ENCODE measurements at places on chromosomes 16 and 17.
A peak's percentile ranks its signal among the peaks of the same experiment; 100 is the strongest.

DNA sequence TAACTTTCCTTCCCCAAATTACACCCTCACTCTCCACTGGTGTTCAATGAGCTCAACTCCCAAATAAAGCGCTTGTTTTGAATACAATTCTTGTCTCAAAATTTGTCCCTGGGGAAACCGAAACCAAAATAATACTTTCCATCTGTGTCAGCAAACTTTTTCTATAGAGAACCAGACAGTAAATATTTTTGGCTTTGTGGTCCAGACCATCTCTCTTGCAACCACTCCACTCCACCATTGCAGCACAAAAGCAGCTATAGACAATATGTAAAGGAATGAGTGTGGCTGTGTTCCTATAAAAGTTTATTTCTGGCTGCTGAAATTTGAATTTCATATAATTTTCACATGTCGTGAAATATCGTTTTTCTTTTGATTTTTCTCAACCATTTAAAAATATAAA is 84.6 kb upstream of the ERCC4 start:
- DNase-seq, result no peak

GRCh38 chr17:61152898-61153297 is 246.7 kb upstream of the TBX2 start:
- peak; percentile 70 for DNase-seq

DNA sequence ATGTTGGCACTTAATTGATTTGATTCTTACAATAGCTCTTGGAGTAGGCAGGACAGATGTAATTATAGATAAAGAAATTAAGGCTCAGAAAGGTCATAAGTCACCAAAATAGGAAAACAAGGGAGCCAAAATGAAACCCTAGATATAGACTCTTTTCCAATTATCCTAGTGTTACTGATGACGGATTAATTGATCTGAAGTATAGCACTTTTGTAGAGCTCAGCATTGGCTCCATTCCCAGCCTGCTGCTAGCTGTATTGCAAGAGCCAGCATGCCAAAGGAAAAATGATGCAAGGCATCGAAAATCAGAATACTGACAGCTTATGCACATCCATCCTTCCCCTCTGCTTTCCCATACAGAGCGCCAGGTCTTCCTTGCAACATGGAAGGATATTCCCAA is 21.6 kb upstream of the RASL10B start:
- DNase-seq, result peak; percentile 12

DNA sequence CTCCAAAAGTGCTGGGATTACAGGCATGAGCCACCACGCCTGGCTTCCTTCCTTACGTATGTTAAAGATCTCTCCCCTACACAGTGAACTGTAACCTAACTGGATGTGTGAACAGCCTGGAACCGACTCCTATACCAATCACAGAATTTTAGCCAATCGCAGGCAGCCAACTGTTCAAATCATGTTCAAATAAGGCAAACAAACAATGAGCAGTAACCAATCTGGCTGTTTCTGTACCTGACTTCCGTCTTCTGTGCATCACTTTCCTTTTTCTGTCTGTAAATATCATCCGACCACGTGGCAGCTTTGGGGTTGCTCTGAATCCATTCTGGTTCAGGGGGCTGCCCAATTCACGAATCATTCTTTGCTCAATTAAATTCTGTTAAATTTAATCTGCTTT is 27.5 kb downstream of the TEKT5 start:
- no peak for DNase-seq

- DNase-seq, result no peak
Measured at GRCh38 chr17:27407916-27408864, 48.1 kb upstream of the KSR1 start.

- DNase-seq, result no peak
Measured at GRCh38 chr16:4828567-4829321, 18.3 kb downstream of the GLYR1 start.

DNA sequence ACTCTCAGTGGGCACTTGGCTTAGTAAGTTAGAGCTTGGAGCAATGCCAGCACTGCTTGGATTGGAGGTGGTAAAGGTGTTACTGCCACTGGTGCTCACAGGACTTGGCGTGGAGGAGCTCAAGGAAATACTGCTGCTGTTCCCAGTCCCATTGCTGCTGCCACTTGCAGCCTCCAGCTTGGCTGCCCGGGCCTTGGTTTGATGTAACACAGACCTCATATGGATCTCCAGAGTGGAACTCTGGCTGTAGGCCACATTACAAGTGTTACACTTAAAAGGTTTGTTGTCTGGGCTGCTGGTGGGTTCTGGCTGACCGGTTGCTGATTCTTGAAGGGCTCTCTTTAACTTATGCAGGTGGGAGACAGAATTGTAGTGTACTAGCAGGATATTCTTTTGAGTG is 250.3 kb downstream of the ZFHX3 start:
- DNase-seq, result no peak

- no peak for DNase-seq
Measured at GRCh38 chr17:41658846-41659245, 29.8 kb upstream of the EIF1 start.

GRCh38 chr17:64152428-64153125 is 22.6 kb upstream of the ERN1 start:
- no peak for DNase-seq

DNA sequence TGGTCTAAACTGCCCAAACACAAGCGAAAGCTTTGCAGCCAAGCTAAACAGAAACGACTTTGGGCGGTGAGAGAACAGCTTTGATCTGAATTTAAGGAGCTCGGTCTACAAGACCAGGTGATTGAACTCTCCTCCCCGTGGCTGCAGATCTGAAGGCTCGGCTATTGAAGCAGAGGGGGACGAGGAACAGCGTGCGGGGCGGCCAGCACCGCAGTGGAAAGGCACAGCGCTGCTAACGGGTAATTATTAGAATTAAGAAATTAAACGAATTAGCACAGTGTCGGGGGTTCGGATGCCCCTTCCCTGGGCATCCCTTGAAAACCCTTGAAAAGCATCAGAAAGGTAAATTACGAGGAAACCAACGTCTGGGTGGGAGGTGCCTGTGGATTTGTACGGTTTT is 431 bp downstream of the TEKT3 start:
- no peak for DNase-seq

DNA sequence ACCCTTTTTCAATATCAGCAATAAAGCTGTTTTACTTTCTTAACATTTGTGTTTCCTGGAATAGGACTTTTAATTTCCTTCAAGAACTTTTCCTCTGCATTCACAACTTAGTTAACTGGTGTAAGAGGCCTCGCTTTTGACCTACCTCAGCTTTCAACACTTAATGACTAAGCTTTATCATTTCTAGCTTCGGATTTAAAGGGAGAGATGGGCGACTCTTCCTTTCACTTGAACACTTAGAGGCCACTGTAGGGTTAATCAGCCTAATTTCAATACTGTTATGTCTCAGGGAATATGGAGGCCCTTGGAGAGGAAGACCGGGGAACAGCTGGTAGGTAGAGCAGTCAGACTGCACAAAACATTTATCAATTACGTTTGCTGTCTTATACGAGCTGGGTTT is 4.7 kb downstream of the SYNRG start:
- DNase-seq, result no peak

DNA sequence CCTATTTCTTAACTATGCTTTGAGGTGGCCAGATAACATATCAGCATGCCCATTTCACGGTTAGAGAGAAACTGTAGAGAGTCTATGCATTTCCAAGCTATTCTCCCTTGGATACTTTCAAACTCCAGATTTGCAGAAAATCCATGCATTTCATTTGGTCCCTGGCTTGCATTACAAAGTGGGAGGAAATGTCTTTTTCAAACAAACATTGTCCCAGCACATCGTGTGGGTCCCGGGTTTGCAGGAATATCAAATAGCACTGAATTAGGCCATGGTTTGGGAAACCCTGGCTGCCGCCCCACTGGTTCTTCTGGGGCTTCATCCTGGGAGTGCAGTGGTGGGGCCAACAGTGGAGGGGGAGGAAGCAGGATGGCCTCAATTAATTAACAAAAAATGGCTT is 171.9 kb downstream of the IRX5 start:
- DNase-seq, result no peak

- no peak for DNase-seq
Measured at GRCh38 chr17:48293319-48294019, 136.5 kb downstream of the SKAP1 start.

DNA sequence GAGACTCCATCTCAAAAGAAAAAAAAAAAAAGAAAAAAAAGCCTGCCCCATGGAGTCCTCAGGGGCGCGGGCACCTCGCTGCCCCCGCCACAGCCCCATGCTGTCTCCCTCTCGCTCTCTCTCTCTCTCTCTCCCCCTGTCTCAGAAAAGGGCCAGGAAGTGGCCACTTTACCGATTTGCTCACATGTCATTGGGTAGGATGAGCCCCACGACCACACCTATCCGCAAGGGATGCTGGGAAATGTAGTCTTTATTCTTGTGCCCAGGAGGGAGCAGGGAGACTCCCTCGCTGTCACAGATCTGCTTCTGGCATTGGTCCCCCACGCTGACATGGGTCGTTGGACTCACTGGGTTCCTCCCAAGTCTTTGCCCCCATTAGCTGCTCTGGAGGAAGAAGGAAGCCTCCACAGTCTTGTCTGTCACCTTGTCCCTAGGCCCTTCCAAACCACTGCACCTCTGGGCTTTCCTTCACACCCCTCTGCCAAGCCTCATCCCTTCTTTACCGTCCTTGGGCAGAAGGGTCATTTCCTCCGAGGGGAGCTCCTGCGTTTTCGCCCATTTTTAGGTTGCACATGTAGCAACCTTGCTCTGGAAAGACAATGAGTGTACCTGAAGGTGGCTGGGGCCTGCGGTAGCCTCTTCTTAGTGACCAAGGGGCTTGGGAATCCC is 6.9 kb upstream of the GJD3 start:
- DNase-seq, result no peak

GRCh38 chr16:67708368-67708771 is 10.7 kb downstream of the GFOD2 start:
- DNase-seq, result no peak
